ENCODE measurements at places on chromosomes 2 and 18.

GRCh38 chr2:172247203-172247602, 144.5 kb upstream of the DLX2 start:
- DNase-seq = peak; percentile 29

GRCh38 chr2:219405958-219406860, 12.0 kb upstream of the DES start:
- no peak for DNase-seq

DNA sequence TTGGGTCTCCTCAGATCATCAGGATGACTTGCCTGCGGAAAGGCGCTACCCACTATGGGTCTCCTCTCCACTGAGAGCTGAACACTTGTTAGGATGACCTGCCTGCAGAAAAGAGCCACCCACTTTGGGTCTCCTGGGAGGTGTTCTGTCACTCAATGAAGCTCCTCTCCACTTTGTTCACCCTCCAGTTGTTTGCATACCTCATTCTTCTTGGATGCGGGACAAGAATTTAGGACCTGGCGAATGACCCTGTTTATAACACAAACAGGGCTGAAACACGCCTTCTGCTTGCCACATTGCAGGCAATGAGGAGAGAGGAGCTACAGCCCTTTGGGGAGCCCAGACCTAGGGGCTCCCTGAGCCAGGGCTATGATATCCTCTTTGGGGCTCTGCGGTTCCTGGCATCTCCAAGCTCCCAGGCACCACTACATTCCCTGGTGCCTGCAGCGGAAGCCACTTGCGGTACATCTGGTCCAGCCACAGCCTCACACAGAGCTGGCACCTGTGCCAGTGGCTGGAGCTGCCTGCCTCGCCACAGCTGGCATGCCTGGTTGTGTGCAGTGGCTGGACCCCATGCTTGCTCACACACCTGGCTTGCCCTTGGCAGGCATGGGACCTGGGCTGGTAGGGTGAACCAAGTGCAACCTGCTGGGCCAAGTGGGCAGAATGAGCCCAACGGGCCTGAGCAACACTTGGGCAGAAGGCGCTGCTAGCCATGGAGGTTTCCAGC, 20.6 kb downstream of the ANKRD29 start:
- no peak for DNase-seq

DNA sequence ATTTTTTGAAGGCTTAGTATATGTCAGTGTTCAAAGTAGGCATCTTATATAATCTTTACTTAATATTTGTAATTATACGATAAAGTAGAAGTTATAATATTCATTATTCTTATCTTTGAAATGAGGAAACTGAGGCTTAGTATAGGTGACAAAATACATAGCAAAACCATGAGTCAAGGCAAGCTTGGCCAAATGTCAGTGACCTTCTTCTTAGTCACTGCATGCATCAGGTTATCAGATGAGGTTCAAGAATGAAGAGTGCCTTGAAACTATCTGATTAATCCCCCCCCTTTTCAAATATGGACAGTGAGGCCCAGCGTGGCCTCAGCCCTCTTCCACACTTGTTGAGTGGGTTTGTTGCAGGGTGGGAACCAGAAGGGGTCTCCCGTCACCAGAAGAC, 59.3 kb downstream of the PMAIP1 start:
- no peak for DNase-seq

GRCh38 chr2:63440612-63441011, 147.7 kb downstream of the WDPCP start:
- no peak for DNase-seq

- no peak for DNase-seq
These were observed 226.5 kb downstream of the SEPTIN10 start for GRCh38 chr2:109387221-109387735.

GRCh38 chr2:220941683-220942082, 630.4 kb downstream of the EPHA4 start:
- DNase-seq = no peak

- DNase-seq = no peak
These were observed 460.2 kb downstream of the LRATD1 start for GRCh38 chr2:15092691-15093090.

DNA sequence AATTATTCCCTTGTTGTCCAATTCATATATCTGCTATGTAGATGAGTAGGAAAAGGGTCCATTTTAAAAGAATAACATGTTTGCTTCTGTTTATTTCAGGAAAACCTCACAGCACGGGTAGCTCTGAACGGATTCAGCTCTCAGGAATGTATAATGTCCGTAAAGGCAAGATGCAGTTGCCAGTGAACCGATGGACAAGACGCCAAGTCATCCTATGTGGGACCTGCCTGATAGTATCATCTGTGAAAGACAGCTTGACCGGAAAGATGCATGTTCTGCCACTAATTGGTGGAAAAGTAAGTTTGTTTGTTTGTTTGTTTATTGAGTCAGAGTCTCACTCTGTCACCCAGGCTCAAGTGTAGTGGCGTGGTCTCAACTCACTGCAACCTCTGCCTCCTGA, 114.6 kb downstream of the PHLPP1 start:
- DNase-seq = no peak

- no peak for DNase-seq
These were observed 44.4 kb upstream of the CCDC68 start for GRCh38 chr18:55003695-55004094.

GRCh38 chr2:101428422-101429176, 41.3 kb upstream of the CREG2 start:
- DNase-seq = no peak

DNA sequence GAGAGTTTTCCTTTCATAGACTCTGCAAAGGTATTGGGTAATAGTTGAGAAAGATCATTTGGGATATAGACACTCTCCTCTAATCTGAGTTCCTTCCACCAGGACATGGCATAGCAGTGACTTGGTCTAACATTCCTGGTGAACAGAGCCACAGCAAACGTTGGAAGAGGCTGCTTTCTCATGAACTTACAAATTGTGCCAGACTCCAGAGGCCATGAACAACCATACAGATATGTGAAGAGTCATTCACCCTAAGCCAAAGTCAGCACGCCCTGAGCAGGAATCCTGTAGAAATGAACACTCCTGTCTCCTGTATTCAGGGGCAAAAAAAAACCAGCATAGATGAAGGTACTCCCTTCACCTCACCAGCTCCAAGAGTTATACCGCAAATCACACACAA, 152.8 kb downstream of the TMEM18 start:
- DNase-seq = no peak

- DNase-seq = no peak
These were observed 34.4 kb upstream of the PARD3B start for GRCh38 chr2:204510709-204511420.

- no peak for DNase-seq
These were observed 218.4 kb upstream of the FN1 start for GRCh38 chr2:215654148-215654819.

DNA sequence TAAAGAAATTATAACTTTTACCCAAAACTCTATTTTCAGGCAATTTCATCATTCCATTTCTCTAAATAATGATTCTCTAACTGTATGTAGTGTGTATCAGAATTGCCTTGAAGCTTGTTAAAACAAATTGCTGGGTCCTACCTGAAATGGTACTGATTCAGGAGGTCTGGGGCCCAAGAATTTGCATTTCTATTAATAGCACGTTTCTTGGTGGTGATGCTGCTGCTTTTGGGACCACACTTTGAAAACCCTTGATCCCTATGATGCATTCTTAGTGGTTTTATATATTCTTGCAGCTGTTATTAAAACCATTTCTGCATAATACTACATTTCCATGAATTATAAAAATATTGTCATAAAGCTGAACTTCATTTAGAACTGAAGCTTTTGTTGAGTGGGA, 140.7 kb downstream of the NCK2 start:
- DNase-seq = no peak

- no peak for DNase-seq
These were observed 65.1 kb downstream of the INPP4A start for GRCh38 chr2:98509542-98510321.

GRCh38 chr2:174981331-174981730, 23.9 kb downstream of the CHN1 start:
- DNase-seq = no peak

GRCh38 chr2:232581725-232582124, 31.2 kb downstream of the EIF4E2 start:
- no peak for DNase-seq

DNA sequence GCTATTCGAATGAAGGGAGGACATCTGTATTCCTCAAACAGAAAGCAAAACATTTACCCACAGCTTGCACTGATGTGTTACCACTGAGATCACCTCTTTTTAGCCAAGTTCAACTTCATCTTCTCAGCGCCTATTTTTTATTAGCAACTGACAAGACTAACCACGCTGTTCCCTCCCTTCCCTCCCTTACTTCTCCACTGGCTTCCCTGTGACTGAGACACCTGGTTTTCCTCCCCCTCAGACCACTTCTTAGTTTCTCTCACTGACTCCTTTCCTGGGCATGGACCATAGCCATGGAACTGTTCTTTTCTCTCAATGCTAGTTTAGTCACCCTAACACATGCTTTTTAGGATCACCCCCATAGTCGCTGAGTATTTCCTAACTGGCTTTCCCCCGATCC, 3.3 kb downstream of the L3MBTL4 start:
- DNase-seq = no peak

DNA sequence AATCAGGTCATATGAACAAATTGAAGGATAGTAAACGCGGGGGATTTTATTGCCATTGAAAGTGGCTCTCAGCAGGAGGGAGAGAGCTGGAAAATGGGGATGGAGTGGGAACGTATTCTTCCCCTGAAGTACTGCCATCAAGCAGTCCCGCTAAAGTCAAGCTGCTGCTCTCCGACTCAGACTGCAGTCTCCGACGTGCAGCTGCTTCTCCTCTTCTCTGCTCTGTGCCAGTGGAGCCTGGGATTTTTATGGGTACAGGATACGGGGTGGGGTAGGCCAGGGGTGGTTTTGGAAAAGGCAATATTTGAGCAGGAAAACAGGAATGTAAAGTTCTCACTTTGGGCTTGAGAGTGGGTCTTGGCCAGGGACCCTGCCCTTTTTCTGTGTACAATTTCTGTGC, 33.0 kb downstream of the KCTD18 start:
- DNase-seq = no peak

- no peak for DNase-seq
These were observed 76.4 kb upstream of the MGAT5 start for GRCh38 chr2:134177351-134177931.

DNA sequence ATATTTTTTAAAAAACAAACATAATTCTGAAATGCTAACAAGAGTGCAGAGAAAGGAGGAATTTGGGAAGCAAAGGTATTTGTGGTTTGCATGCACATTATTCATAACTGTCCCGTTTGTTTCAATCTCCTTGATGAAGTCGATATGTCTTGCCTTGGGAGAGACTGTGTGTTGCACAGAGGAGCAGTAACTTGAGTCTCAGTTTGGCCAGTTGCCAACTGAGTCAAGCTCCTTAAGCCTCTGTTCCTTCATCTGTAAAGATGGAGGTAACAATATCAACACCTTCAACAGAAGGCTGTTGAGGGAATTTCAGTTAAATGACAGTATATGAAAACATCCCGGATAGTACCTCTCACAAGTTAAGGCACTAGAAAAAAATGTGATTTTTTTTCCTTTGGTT, 226.2 kb downstream of the ASXL3 start:
- DNase-seq = no peak

DNA sequence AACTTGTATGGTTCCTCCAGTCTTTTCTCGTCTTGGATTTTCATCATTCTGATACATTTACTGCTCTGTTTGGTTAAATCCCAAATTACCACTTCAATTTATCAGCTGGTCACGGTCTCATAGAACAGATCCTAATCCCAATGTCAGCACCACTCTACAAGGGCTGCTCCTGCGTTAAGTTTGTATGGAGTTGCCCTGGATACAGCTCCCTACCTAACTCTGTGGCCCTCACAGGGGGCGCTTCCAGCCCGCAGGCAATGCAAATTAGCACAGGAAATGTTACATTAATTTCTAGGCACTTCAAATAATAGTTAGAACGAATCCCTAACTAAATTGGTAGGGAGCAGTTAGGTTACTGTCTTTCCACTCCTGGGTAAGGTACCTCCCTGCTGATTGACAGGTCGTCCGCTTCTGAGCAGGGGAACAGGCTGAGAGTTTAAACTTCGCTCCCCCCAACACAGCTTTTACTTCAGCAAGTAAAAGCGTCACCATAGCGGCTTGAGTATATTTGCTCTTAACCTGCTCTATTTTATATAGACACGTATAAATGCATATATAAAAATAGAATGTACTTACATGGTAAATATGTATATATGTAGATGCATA, 238.5 kb upstream of the FANCL start:
- DNase-seq = no peak

- DNase-seq = no peak
These were observed 462.7 kb downstream of the METTL4 start for GRCh38 chr18:2108591-2108990.

- no peak for DNase-seq
These were observed 289.1 kb downstream of the TRIB2 start for GRCh38 chr2:13005761-13006335.

GRCh38 chr2:100957996-100958653, 44.0 kb upstream of the RPL31 start:
- DNase-seq = no peak

DNA sequence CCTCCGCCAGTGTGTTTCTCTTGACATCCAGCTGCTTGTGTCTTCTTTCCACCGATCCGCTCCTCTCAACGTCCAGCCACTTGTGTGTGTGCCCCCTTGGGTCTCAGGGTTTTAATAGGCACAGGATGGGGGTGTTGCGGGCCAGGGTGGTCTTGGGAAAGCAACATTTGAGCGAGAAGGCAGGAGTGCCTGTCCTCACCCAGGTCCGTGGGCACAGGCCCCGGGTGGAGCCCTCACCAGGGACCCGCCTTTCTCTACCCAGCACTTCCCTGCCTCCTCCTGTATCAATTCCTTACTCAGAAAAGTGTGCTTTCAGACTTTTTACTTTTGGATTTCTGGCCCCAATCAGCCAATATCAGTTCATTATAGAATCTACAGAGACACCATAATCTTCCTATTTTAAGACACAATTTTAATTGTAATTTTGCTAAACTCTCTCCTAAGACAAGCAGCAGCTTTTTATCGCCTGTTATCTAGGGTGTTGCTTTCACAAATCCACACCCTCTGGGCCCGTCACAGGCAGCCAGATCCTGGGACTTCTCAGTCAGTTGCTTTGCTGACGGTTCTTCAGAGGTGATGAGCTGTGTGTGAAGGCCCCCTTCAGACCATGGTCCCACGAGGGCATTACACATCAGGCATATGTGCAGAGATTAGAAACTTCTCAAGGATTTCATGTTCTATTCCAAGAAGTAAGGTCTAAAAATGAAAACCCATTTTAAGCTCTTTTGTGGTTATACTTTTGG, 96.0 kb upstream of the FHL2 start:
- DNase-seq = no peak

Measured in HepG2 (cell line).